ENCODE measurements at places on chromosomes 6 and 20.

GRCh38 chr6:34580707-34581560 lies 24.8 kb upstream of the SPDEF start:
- DNase-seq: no peak

GRCh38 chr20:21712443-21713059 lies 7.1 kb downstream of the PAX1 start:
- DNase-seq: no peak

DNA sequence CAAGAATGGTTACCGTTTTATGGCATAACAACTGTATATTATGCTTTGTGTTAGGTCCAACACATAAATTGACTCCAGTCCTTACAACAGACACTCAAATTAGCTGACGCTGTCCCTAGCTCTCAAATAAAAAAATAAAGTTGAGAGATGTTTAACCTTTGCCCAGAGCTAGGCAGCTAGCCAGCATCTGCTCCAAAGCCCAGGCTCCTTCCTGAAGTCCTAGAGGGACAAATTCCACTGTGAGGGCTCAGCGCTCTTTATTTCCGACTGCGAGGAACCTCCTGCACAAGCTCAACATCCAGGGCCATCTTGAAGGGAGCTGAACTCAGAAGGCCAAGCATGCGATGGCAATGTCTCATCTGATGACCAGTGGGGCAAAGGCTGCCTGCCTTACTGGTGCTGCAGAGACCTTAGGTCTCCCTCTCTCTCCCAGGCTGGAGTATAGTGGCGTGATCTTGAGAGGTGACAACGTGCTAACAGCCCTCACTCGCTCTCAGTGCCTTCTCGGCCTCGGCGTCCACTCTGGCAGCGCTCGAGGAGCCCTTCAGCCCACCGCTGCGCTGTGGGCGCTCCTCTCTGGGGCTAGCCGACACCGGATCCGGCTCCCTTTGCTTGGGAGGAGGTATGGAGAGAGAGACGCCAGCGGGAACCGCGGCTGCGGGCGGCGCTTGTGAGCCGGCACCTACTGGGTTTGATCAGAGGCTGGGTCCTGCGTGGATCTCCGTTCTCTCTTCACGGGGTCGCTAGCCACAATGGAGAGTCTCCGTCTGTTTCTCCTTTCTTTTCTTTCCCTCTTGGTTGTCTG lies 24.7 kb upstream of the GFOD1 start:
- no peak for DNase-seq

GRCh38 chr6:38306931-38307330 lies 332.8 kb downstream of the BTBD9 start:
- no peak for DNase-seq

GRCh38 chr6:39934131-39934757 lies at the start of gene MOCS1:
MOCS1 (minus strand) TSS chr6:39934462; CDS start chr6:39934417, 45 bp downstream.
- peak; percentile 6 for DNase-seq

DNA sequence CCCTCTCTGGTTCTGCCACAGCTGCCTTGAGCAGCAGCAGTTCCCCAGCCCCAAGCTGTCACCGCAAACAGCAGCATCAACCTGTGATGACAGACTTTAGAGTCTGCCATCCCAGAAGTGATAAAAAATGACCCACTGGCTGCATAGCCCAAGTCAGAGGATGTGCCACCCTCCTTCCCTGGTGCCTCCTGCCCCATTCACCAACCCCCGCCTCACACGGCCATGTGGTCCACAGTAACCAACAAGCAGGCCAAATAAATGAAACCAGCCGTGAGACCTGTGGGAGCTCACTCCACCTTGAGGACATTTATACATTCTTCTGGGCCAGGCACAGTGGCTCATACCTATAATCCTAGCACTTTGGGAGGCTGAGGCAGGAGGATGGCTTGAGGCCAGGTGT lies 98.2 kb downstream of the PRND start:
- DNase-seq: no peak

- no peak for DNase-seq
These were observed 290.8 kb upstream of the PRDM1 start for GRCh38 chr6:105795366-105795765.

DNA sequence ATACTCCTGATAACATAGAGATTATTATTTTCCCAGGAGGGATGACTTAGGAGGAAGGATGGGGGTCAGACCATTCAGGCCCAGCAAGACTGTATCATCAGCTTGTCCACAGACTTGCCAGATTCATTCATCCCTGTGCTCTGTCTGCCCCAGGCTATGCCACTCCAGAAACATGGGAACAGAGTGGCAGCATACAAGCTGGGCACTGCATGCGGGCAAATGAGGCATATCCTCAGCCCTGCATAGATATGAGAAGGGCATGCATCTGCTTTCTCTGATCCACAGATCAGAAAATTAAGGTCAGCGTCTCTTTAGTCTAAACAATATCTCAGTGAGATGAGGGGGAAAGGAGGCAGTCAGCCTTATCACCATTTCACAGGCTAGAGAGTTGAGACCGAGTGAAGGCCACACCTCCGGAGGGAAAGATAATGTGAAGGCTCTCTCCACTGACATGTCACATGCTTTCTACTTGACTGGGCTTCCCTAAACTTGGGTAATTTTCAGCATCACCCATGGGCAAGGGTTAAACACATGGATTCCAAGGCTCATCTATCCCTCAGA lies 140.5 kb downstream of the TFAP2B start:
- no peak for DNase-seq

- DNase-seq: no peak
These were observed 16.6 kb downstream of the LAMA2 start for GRCh38 chr6:128899341-128900050.

- DNase-seq: no peak
These were observed 14.3 kb upstream of the ZDHHC14 start for GRCh38 chr6:157366648-157367047.

DNA sequence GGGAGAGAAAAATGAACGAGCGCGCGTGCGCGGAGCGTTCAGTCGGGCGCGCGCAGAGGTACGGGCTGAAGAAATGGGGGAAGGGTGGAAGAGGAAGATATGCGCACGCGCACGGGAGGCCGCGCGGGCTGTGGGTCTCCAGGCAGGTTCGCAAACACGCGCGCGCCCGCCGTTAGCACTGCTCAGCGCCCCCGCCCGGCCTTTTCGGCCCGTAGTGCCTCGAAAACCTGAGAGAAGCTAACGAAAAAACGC lies 393 bp downstream of the BCLAF1 start:
- DNase-seq: peak; percentile 95

- no peak for DNase-seq
These were observed 111.4 kb upstream of the EMILIN3 start for GRCh38 chr20:41478026-41478425.

GRCh38 chr6:169846286-169847056 lies 95.0 kb downstream of the ERMARD start:
- no peak for DNase-seq

DNA sequence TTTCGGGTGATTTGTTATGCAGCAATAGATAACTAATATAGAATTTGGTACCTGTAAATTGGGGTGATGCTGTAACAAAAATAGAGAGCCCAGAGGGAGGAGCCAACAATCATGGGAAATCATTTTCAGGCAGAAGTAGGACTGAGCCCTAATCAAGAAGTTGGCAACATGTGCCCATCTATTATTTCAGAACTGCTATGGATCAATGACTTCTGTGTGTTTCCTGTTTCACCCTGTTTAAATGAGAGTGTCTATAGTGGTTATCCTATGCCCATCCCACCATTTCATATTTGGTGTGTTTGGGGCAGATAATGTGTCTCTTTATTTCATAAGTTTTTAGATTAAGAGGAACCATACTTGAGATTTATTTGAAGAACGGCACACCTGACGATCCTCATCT lies 330.8 kb upstream of the CITED2 start:
- no peak for DNase-seq

DNA sequence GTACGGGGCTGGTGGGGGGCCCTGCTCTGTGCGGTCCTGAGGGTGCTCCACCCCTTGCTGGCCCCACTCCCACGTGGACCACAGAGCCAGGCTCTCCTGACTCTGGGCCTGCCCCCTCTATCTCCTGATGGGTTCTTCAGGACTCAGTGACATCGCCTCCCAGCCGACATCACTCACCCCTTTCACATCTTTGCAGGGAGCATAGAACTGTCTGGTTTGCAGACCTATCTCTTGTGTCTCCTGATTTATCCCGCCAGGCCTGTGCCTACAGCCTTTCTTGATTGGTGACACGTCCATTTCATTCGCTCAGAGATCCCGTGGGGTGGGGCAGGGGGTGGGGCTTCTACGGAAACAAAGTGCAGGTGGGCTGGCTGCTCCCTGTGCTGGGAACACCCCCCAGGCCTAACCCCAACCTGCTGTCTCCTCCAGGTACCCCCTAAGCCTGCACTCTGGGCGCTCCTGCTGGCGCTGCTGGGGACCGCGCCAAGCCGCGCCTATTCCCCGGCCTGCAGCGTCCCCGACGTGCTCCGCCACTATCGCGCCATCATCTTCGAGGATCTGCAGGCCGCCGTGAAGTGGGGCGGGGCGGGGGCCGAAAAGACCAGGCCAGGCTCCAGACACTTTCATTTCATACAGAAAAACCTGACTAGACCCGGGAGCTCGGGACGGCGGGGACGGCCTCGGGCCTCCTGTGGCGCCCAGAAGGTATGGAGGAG lies 1.7 kb downstream of the C20orf204 start:
- no peak for DNase-seq

DNA sequence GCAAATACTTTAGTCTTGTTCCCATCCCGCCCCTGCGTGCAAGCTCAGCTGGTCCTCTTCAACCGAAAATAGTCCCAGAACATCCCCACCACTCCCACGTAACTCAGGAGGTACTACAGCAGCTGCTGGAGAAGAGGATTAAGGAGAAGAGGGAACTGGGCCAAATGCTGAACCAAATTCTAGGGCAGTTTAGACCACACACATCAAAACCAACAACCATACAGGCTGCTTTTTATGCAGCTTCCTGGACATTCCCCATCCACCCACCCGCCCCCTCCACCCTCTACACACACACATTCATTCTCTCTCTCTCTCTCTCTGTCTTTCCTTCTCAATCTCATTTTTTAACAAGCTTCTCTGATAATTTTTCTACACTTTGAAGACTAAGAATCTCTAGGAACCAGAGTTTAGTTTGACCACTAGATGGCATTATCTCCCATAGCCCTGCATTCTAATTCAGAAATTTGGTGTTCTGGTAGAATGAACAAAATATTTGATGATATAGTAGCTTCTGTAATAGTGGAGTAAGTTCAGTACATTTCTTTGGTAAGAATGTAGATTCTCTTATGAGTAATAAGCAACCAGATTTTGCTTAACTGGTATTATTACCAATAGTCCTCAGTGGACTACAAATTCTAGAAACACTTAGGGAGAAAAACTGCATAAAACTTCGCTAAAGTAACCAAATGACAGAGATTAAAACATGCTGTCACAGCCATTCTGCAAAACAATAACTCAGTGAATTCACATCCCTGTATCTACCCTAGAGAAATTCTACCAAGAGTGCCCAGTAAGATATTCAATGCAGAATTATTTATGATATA lies 52.1 kb upstream of the BEND6 start:
- DNase-seq: peak; percentile 42

DNA sequence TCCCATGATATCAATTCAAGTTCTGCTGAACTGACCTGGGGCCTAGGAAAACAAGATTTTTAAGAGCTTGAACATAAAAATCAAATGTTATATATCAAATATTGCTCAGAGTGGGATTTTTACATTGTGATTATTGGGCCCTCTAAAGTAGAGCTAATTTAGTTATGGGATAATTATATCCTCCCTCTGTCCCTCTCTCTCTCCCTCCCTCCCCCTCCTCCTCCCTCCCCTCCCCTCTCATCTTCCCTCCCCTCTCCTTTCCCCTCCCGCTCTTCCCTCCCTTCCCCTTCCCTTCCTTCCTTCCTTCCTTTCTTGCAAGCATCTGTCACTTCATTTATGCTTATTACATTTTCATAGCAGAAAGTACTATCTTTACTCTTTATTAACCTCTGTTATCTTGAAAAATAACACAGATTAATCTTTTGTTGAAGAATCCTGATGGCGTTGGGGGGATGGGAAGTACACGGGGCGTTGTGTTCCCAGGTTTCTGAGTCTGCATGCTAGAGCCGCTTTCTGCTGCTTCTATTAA lies 32.8 kb downstream of the KIF25 start:
- DNase-seq: no peak

- DNase-seq: no peak
These were observed 163.4 kb downstream of the SLC24A3 start for GRCh38 chr20:19375801-19376200.

GRCh38 chr6:100879317-100879716 lies 1.8 kb downstream of the ASCC3 start:
- no peak for DNase-seq

GRCh38 chr6:1235825-1236224 lies 76.1 kb upstream of the FOXQ1 start:
- no peak for DNase-seq

- no peak for DNase-seq
These were observed 102.6 kb downstream of the MRPL14 start for GRCh38 chr6:44024574-44025219.

- no peak for DNase-seq
These were observed 5.9 kb downstream of the RBM38 start for GRCh38 chr20:57396984-57397692.

- no peak for DNase-seq
These were observed 126.0 kb downstream of the ADGRB3 start for GRCh38 chr6:68760941-68761676.

DNA sequence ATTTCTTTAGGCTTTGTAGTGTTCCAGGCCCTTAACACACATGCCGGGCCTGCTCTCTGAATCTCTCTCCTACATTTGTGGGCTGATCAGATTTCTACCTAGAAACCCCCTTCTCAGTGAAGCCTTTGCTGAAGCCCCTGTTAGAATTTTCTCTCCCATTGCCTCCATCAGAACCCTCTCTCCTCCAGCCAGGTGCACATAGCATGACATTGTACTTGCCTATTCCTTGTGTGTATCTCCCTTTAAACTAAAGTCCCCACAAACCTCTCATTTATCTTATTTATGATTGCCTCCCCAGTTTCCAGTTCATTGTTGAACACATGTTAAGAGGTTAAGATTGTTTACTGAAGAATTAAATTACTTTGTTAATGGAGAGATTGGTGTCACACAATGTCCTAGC lies 325.5 kb upstream of the CITED2 start:
- no peak for DNase-seq

- DNase-seq: no peak
These were observed 44.6 kb downstream of the CDYL start for GRCh38 chr6:4820704-4821276.

DNA sequence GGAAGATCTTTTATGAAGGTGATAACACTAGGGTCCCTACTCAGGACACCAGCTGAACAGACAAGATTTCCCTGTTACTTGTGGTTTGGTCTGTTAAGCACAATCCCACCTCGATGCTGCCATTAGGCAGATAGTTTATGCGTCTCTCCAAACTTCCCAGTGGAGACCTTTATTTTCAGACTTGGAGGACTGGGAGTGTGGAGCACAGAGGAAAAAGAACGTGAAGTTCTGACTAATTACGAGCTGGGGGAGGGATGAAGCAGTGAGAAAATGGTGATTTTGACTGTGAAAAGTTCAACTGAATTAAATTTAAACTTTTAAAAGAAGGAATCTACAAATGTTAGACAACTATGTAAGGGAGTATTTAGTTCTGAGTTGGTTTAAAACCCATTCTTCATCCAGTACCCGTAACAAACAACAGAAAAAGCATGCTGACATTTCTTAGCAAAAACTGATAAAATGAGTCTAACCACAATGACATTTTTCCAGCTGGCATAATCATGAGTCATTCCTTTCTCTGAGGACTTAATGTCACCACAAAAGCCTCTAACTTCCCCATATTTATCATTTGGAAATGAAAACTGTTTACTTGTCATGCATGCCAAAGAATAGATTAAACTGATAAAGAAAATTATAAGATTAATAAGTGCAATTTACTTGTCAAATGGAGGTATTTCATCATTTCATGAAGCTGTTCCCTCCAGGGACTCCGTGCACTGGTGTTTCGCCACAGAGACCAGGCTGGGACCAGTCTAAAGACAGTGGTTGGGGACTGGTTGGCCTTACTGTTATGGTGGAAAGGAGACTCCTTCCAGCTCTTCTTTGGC lies 113.3 kb upstream of the SSTR4 start:
- DNase-seq: no peak
